ENCODE measurements at places on chromosomes 7 and 10.

- DNase-seq, result no peak
Observed at GRCh38 chr10:13560597-13560996, 26.2 kb upstream of the PRPF18 start.

DNA sequence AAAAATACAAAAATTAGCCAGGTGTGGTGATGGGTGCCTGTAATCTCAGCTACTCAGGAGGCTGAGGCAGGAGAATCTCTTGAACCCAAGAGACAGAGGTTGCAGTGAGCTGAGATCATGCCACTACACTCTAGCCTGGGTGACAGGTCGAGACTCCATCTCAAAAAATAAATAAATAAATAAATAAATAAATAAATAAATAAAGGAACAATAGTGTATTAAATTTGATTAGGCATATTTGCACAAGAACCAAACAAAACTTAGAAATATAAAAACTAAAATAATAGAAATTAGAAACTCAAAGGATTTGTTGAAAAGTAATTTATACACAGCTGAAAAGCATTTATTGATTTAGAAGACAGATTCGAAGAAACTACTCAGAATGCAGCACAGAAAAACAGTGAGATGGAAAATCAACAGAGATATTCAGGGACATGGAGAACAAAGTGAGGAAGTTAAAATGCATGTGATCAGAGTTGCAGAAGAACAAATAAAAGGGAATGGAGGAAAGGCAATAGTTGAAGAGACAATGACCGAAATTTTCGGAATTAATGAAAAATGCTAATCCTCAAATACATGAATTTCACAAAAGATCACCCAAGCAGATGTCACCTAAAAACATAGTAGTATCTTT is 17.7 kb downstream of the IFIT3 start:
- no peak for DNase-seq

GRCh38 chr10:26841733-26842317 is 18.9 kb downstream of the ABI1 start:
- no peak for DNase-seq

- DNase-seq, result no peak
Observed at GRCh38 chr7:150406567-150407421, 27.7 kb downstream of the ZNF775 start.

- DNase-seq, result no peak
Observed at GRCh38 chr7:28128608-28129007, 52.0 kb downstream of the JAZF1 start.

- no peak for DNase-seq
Observed at GRCh38 chr7:140084972-140085371, 22.2 kb upstream of the PARP12 start.

GRCh38 chr7:140161047-140161446 is 15.7 kb downstream of the KDM7A start:
- DNase-seq, result no peak

DNA sequence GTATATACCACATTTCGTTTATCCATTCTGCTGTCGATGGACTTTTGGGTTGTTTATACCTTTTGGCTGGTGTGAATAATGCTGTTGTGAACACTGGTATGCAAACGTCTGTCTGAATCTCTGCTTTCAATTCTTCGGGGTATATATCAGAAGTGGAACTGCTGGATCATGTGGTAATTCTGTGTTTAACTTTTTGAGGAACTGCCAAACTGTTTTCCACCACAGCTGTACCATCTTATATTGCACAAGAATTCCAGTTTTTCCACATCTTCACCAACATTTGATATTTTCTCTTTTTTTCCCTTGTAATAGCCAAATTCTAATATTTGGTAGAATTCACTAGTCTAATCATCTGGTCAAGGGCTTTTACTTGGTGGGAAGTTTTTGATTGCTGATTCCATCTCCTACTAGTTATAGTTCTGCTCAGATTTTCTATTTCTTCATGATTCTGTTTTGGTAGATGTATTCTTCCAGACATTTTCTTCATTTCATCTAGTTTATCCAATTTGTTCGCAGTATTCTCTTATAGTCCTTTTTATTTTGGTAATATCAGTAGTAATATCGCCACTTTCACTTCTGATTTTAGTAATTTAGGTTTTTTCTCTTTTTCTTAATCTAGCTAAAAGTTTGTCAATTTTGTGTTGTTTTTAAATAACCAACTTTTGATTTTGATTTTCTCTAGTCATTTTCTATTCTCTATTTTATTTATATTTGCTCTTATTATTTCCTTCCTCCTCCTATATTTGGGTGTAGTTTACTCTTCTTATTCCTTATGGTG is 271.2 kb downstream of the ZEB1 start:
- DNase-seq, result no peak

- DNase-seq, result no peak
Observed at GRCh38 chr7:143374561-143374960, 6.6 kb upstream of the ZYX start.

DNA sequence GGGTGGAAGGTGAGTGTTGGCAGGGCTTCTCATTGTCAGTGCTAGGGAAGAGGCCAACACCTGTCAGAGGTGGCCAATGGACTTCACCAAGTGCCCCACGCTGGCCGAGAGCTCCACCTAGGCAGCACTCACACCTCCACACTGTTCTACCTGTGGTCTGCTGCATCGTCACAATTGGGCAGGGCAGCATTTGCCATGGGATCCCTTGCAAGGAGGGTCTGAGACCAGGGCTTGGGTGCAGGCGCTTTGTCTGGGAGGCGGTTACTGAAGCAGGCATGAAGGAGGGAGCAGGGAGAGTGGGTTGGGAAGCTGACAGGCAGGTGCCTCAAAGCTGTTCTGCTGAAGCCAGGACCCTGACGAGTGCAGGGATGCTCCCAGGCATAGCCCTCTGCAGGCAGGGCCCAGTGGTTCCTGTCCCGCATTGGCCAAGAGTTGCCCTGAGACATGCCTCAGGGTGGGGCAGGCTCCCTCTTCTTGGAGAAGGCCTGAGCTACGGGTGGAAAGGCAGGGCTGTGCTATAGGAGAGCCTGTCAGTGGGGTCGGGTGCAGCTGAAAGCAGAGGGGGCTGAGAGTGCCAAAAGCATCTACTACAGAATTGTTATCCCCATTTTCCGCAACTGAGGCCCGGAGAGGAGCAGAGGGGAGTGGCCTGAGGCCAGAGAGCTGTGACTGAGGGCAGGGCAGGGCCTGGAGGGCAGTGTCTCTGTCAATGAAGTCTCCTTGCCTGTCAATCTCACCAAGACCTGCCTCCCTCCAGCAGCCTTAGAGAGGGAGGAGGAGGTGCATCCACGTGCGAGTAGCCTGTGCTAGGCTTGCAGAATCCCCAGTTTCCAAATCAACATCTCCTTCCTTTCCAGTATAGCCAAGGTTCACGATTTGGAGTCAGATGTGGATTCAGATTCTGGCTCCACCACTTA is 4.0 kb downstream of the RBP3 start:
- DNase-seq, result no peak

DNA sequence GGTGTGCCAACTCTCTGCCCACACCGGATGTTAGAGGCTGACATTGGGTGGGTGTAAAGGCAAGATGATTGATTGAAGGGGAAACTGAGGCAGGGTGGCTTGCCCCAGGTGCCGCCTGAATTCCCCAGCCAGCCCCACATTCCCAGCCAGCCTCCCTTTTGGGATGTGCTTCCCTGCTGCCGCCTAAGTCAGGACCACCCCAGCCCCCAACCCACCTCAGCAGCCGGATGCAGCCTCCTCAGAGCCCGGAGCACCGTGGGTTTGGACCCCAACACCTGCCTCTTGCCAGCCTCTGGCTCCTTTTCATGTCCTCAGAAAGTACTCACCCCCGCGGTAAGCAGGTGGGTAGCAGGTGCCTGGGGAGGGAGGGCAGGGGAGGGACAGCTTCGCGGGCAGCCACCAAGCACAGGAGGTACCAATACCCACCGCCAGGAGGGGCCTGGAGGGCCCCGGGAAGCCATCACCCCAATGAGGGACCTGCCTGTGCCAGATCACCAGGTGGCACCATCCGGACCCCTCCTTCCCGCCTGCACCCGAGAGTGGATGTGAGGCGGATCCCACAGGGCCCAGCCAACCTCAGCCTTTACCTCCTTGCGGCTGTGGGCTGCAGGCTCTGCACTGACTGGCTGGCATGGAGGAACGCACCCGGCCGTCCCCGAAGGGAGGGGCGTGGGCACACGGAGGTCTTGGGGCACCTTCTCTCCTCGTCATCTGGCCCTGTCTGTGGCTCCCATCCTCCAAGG is 60.5 kb downstream of the PWWP2B start:
- DNase-seq, result no peak

DNA sequence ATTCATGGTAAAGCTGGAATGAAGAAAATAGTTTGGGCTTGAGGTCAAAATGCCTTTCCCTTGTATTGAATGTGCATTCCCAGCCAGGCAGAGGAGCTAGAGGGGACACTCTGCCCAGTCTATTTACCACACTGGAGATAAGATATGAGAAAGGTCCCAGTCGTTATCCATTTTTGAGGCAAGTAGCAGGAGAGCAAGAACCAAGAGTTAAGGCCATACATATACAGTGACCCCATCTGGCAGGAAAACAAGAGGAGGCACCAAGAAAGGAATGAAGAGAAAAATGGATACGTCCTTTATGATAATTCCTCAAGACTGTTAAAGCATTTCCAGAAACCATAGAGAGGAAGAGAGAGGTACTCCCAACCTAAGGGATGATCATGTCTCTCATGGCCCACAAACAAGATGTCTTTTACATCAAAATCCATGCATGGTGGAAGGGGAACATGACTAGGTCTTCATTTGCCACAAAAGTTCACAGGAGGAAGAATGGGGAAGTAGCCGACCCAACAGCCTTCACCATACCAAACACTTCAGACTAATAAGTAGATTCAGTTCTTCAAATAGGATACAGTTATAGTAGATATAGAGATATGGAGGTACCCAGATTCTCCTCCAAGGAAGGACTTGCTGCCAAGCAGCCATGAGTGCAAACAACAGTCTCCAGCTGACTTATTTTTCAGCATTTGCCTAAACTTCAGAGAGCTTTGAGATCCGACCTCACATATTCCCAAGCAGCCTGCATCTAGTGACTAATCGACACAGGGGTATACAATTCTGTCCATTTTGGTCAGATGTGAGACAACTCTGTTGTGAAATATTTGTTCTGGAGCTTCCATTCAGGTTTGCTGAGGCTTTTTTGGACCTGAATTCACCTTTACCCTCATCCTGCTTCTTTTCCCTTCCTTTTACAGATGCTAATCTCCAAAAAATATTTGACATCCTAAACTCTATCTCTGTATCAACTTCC is 61.1 kb upstream of the CCDC71L start:
- DNase-seq, result no peak

- no peak for DNase-seq
Observed at GRCh38 chr7:26213807-26214515, 12.4 kb downstream of the CBX3 start.

Measured in stimulated activated CD8-positive, alpha-beta memory T cell treated with anti-CD3 and anti-CD28 coated beads, Interleukin-7, amount 100 ng/mL, for 1 hour (primary cell).